ENCODE measurements at places on chromosomes 1 and 21.
A peak's percentile ranks its signal among the peaks of the same experiment; 100 is the strongest.

GRCh38 chr1:81430955-81431623 lies 369.6 kb upstream of the ADGRL2 start:
- ATAC-seq: no peak

DNA sequence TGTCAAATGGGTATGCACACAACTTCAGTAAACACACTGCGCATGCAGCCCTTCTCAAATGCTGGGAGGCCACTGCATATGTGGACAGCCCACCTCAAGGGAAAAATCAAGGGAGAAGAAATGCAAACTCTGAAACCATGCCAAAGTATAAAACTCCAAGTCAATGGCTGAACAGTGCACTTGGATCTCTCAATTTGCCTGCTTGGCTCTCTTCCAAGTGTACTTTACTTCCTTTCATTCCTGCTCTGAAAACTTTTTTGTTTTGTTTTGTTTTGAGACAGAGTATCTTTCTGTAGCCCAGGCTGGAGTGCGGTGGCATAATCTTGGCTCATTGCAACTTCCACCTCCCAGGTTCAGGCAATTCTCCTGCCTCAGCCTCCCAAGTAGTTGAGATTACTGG lies 18.8 kb upstream of the COP1 start:
- ATAC-seq: no peak

- peak; percentile 64 for ATAC-seq
These were observed 10.9 kb downstream of the MORC3 start for GRCh38 chr21:36330904-36331303.

GRCh38 chr1:216632980-216633379 lies 90.2 kb downstream of the ESRRG start:
- ATAC-seq: no peak

GRCh38 chr1:166166329-166166697 lies 488 bp downstream of the FAM78B start:
- no peak for ATAC-seq

GRCh38 chr1:202058001-202058908 lies 47.9 kb downstream of the ELF3 start:
- ATAC-seq: no peak

DNA sequence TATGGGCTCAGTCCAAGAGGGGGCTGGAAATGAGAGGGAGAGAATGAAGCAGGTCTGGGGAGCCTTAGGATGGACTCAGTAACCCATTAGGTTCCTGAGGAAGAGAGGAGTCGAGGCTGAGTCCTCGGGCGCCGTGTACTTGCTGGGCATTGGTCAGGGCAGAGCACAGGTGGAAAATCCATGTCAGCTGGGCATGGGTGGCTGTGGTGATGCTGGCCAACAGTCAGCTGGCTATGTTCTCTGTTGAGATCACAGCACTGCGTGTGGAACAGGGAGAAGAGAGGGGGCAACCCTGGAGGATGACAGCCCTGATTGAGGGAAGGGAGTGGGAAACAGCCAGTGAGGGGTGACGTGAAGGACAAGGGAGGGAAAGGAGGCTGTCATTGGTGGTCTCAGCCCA lies 43.1 kb upstream of the CLSTN1 start:
- no peak for ATAC-seq

All from activated T-helper 17 cell treated with anti-CD3 and anti-CD28 coated beads, Interleukin-2, amount 50 U/mL, for 72 hours (primary cell).